ENCODE measurements at places on chromosomes 1 and 21.

- no peak for DNase-seq
Observed at GRCh38 chr1:8659593-8659992, 157.8 kb downstream of the RERE start.

GRCh38 chr1:6111991-6112689 lies 66.5 kb downstream of the KCNAB2 start:
- no peak for DNase-seq

GRCh38 chr1:232239998-232240397 lies 389.9 kb downstream of the SIPA1L2 start:
- no peak for DNase-seq

DNA sequence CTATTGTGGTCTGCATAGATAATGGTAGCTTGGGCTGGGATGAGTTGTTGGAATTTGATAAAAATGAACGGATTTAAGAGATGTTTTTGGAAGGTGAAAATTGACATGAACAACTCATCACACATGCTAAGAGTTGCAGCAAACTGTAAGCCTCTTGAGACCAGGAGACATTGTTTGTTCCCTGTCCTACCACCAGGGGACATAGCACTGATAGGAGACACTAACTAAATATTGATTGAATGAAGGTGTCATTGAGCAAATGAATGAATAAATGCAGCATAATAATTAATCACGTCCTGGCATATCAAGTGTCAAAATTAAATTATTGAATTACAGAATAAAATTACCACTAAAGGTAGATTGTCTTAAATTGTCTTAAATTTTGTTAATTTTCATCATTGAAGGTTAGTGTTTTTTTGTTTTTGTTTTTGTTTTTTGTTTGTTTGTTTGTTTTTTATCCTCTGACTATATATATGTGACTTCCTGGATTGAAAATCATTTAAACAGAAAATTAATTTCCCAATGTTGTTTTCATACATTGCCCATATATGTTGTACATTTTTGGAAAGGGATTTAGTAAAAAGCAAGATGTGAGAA lies 285.3 kb upstream of the C1orf105 start:
- DNase-seq: peak; percentile 34

GRCh38 chr1:33615546-33615945 lies 143.1 kb downstream of the ZSCAN20 start:
- no peak for DNase-seq

DNA sequence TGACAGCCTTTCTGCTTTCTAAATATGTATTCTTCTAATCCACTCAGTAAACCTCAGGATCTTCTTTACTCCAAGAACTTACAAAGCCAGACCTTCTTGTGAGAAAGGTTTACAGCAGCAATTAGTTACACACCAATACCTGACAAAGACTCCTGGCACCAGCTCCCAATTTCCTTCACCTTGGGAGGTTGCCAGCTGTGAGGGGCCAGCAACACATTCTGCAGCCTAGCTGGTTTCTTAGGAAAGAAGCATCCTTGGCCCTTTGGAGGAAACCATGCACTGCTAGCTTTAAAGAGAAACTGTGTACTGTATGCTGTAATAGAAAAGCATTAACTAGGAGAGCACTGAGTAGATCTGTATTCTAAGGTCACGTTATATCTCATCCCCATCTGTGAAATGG lies 10.8 kb downstream of the FYB2 start:
- no peak for DNase-seq
